ENCODE measurements at places on chromosomes 5 and 9.

DNA sequence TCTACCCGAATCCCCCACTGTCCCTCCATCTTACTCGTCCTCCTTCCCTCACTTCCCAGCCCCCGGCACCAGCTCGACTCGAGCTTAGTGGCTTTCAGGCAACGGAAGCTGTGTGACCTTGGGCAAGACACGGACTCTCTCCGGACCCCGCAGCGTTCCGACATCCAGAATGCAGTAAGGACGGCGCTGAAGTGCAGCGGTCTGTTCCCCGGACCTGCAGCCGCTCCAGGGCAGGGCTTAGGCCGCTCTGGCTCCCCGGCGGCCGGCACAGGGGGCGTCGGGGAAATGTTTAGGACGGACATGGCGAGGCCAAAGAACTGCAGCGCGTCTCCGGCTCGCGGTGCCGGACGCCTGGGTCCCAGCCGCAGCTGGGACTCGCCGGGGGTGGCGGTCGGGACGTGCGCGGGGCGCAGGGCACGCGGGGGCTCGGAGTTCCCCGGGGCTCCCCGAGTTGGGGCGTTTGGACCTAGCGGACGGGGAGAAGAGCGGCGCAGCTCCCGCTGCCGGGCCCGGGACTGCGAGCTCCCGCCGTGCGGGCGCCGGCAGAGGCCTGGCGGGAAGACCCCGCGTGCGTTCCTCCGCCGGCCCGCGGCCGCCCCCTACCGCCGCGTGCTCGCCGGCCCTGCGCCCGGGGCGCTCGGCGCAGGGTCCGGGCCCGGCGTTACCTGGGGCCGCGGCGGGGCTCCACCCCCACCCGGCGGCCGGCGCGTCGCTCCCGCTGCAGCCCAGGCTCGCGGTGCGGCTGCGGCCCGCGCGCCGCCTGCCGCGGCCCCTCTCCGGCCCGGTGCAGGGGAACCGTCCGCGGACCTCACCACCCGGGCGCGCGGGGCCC is 5.6 kb upstream of the RNF44 start:
- DNase-seq = no peak

- peak; percentile 0 for DNase-seq
These were observed 156.6 kb downstream of the TLR4 start for GRCh38 chr9:117860849-117861248.

- no peak for DNase-seq
These were observed 44.5 kb upstream of the SUSD3 start for GRCh38 chr9:93013856-93014582.

DNA sequence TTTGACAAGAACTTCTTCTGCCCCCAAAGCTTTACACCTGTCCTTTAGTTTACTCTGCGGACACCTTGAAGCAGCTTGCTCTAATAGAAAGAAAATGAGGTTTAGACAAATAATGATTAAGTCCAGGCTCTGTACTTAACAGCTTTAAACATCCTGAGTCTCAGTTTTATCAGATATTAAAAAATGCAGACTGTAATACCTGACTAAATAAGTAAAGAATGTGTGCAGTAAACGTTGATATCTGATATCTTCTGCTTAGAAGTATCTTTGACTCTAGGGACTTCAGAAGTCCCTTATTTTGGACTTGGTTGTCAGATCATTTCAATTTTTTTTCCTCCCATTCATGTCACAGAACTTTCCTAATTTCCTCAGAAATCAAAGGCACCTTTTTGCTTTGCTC is 1060.4 kb downstream of the CDH12 start:
- DNase-seq = no peak

Measured in hepatic stellate cell (primary cell).